ENCODE measurements at places on chromosomes 1 and 21.

- peaks cover 8% of the 10 kb centered on the region for H3K27me3 ChIP-seq
- H3K27ac ChIP-seq = no peak overlapping the region
- H3K36me3 ChIP-seq = no peaks in the 10 kb centered on the region
- H3K4me1 ChIP-seq = no peaks in the 10 kb centered on the region
Observed at GRCh38 chr21:40688106-40688864, 158.7 kb downstream of the DSCAM start.

- peaks cover 7% of the 10 kb centered on the region for H3K36me3 ChIP-seq
- no peaks in the 10 kb centered on the region for H3K27me3 ChIP-seq
- H3K27ac ChIP-seq = no peak overlapping the region
Observed at GRCh38 chr1:53390736-53391135, 62.9 kb upstream of the LRP8 start.

DNA sequence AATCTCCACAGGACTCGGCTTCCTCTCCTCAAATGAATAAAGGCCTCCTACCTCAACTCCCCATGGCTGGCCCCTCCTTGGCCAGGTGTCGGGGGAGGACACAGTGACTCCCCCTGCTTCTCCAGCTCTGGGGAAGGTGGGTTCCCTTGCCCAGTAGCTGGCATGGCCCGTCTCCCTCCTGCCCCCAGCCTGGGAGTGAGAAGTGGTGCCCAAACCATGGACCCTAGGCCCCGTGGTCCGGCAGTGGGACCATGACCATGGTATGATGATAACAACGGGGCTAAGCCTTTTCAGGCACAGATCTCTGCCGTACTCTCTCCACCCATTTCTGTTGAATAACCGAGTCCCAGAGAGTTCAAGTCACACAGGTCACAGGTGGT is 11.2 kb downstream of the PLA2G2F start:
- no peak for DNase-seq
- H3K36me3 ChIP-seq = no peaks in the 10 kb centered on the region
- no peak overlapping the region for H3K4me3 ChIP-seq
- no peaks in the 10 kb centered on the region for H3K27me3 ChIP-seq
- no peak overlapping the region for H3K27ac ChIP-seq

DNA sequence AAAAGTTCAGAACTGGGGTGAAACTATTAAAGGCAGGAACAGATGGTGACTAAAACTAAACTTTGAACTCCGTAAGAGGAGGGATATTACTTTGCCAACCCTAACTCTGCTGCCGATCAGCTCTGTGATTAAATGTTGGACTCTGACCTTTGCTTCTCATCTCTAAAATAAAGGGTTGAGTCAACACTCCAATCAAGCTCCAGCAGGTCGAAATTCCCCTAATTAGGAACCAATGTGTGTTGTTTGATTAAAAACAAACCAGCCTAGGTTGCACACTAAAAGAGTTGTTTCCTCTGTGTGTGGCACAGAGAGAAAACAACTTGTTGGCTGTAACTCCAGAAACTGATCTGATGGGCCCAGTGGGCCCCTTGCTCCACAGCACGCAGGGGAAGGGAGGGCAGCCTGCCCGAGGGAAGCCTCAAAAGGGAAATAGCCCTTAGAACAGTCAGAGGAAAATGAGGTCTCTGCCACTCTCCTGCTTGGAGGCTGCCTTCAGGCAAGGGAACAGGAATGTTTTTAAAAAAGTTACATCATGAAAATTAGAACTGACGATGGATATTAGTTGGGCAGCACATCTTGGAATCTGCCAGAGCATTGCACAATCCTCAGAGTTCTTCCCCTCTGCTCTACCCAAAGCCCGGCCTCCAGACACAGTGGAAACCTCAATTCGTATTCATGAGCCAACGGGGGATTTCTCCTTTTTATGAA is 69.3 kb downstream of the KCTD3 start:
- no peak overlapping the region for H3K27ac ChIP-seq
- no peaks in the 10 kb centered on the region for H3K4me1 ChIP-seq
- no peak for DNase-seq
- H3K27me3 ChIP-seq = peaks cover 7% of the 10 kb centered on the region
- no peaks in the 10 kb centered on the region for H3K36me3 ChIP-seq

DNA sequence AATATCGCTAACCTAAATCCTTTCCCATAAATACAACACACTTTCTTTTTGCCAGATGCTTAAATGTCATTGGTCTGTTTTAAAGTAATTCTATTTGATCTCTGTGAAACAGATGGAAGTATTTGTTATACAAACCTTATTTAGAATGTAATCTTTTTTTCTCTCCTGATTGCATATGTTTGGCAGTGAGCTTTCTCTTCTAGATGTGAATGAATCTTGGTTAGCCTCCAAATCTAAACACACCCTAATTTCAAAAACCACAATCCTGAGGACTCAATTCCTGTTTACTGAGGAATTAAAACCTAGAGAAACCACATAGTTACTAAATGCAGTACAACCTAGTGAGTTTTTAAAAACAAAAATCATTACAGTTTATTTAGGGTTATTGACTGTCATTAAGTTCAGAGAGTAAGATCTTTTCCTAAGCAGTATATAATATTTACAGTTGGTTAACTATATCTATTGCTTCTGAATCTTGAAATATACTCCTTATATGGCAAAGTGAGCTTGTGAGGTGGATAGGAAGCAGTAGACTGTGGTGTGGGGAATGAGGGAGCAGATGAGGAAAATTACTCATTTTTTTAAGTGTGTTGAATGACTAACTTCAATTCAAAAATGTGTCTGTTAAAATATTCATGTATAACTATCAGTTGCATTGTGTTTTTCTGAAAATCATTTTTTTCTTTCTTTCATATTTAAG is 218.7 kb downstream of the FMN2 start:
- no peak for DNase-seq
- no peak overlapping the region for H3K4me3 ChIP-seq
- no peaks in the 10 kb centered on the region for H3K4me1 ChIP-seq
- no peaks in the 10 kb centered on the region for H3K36me3 ChIP-seq
- H3K27ac ChIP-seq = no peak overlapping the region

DNA sequence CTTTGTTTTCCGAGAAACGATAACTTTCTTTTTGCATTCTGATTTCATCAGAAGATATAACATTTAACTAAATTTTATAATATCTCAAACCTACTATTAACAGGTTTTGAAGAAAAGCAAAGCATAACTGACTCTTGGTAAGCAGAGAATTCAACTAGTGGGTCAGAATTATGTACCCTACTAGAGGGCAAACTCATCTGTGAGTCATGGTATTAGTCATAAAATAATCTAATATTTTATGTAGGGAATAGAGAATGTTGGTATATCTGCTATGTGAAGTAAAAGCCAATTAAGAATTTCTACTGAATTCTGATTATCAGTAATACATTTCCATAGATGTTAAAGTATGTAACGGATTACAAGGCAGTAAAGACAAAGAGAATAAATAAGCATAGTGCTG is 56.8 kb downstream of the USP1 start:
- no peak for DNase-seq
- H3K4me1 ChIP-seq = no peaks in the 10 kb centered on the region
- peaks cover 28% of the 10 kb centered on the region for H3K36me3 ChIP-seq
- H3K27me3 ChIP-seq = no peaks in the 10 kb centered on the region
- no peak overlapping the region for H3K4me3 ChIP-seq

GRCh38 chr1:3331564-3331963 is 122.9 kb upstream of the ARHGEF16 start:
- H3K4me1 ChIP-seq = no peaks in the 10 kb centered on the region
- no peak for DNase-seq
- no peak overlapping the region for H3K4me3 ChIP-seq
- no peak overlapping the region for H3K27ac ChIP-seq

- H3K27me3 ChIP-seq = no peaks in the 10 kb centered on the region
- no peaks in the 10 kb centered on the region for H3K36me3 ChIP-seq
- no peak overlapping the region for H3K4me3 ChIP-seq
- DNase-seq = no peak
Observed at GRCh38 chr1:19229229-19229628, 19.2 kb upstream of the UBR4 start.

- H3K36me3 ChIP-seq = no peaks in the 10 kb centered on the region
- H3K27me3 ChIP-seq = no peaks in the 10 kb centered on the region
- H3K4me3 ChIP-seq = peak overlapping the region; percentile 85
- peak overlapping the region; percentile 84 for H3K27ac ChIP-seq
- no peak for DNase-seq
Observed at GRCh38 chr1:156745881-156746280, 5.0 kb upstream of the MRPL24 start.

- no peak for DNase-seq
- peak overlapping the region; percentile 7 for H3K4me3 ChIP-seq
- H3K27ac ChIP-seq = peak overlapping the region; percentile 89
- peaks cover 8% of the 10 kb centered on the region for H3K4me1 ChIP-seq
- no peaks in the 10 kb centered on the region for H3K36me3 ChIP-seq
- H3K27me3 ChIP-seq = no peaks in the 10 kb centered on the region
Observed at GRCh38 chr1:228185641-228185965, 20.0 kb downstream of the IBA57 start.

- peaks cover 34% of the 10 kb centered on the region for H3K4me1 ChIP-seq
- H3K36me3 ChIP-seq = no peaks in the 10 kb centered on the region
- H3K4me3 ChIP-seq = peak overlapping the region; percentile 86
- peak overlapping the region; percentile 76 for H3K27ac ChIP-seq
Observed at GRCh38 chr1:153775458-153776327, 486 bp downstream of the SLC27A3 start.
